ENCODE measurements at places on chromosomes 2 and 18.
A peak's percentile ranks its signal among the peaks of the same experiment; 100 is the strongest.

DNA sequence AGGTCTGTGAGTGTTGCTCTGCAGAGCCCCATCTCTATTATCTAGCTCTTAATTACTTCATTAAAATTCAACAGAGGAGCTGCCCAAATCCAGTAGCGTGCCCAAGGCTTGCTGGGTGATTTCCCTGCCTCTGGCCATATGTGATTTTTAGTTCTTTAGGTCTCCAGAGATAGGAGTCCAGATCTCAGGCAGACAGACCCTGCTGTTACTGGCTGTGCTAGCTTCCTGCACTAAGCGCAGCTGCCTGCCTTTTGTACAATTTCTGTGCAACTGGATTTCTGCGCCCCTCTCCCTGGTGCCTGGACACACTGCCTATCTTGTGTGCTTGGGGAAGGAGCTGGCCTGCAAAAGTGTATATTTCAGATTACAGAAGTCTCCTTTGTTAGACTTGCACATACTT is 136.5 kb downstream of the TDRD15 start:
- no peak for DNase-seq

DNA sequence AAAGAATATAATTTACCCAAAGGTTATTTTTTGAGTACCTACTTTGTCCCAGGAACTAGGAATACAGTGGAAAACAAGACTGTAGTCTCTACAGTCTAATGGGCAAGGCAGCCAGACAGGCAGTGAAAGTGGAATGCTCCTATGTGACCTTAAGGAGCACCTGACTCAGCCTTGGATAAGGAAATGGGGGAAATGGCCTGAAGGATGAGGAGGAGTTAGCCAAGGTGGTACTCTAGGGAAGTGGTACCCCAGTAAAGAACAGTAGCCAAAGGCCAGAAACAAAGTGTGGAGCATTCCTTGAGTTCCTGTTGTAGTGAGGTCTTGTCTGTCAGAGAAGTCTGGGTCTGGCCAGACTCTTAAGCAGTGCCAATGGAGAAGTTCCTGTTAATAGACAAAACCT is 6.0 kb downstream of the ZNF397 start:
- DNase-seq, result no peak

GRCh38 chr2:16629044-16629443 is 36.6 kb downstream of the CYRIA start:
- no peak for DNase-seq

- DNase-seq, result no peak
These were observed 1.9 kb downstream of the ANKRD23 start for GRCh38 chr2:96841701-96842495.

DNA sequence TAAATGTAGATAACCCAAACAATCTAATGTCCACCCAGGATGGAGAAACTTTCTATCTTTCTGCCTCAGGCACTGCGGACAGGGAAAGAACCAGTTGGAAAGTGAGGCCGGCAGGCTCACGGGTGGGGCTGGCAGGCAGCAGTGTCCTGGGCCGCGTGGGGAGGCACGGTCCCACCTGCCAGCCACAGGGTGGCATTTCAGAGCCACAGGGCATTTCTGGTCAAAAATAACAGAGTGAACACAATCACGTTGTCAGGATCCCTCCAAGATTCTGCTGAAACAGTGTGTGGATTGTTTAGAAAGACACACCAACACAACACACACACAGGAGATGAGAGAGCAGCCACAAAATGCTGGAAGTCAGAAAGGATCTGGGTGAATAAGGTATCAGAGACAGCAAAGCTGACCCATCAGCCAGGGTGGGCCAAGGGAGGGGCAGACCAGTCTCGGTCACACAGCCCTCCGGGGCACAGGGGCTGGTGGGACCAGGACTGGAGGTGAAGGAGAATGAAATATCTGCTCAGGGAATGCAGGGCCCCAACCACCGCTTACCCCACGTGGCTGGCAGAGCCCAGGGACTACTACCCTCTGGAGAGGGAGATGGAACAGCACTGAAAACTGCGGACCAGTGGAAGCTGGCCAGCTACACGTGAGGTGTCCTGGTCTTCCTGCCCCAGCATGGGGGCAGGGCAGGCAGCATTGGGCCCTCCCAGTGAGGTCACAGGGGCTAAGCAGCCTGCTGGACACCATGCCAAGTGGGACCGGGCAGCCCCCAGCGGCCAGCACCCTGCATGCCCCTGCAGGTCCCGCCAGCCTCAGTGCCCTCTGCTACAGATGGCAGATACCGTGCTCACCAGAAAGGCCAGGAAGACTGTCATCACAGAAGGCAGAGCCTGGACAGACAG is 173.9 kb downstream of the HDAC4 start:
- DNase-seq, result no peak

GRCh38 chr2:64114063-64114911 is 29.9 kb downstream of the PELI1 start:
- no peak for DNase-seq

DNA sequence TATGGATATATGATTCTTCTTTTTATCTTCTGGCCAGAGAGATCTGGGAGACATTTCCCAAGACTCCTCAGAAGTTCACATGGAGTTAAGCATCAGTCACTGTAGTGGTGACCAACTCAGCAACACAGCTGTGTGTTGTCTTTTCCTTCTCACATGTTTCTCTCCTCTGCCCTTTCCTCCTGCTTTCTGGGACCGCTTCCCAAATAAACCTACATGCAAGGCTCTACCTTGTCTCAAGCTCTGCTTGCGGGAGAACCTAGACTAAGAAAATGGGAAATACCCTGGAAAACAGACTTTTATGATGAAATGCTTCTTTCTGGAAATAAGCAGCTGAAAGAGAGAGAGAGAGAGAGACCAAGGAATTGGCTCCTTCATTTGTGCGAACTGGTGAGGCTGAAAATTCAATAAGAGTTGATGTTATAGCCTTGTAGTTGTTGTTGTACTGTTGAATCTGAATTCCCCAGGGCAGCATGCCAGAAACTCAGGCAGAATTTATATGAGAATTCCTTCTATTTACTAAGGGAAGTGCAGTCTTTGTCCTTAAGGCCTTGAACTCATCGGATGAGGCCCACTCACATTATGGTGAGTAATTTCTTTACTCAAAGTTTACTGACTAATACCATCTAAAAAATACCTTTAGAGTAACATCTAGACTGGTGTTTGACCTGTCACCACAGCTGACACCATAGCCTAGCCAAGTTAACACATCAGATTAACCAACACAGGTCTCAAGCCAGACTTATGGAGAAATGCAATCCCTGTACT is 22.7 kb upstream of the DSC1 start:
- DNase-seq, result no peak

GRCh38 chr2:181352158-181352557 is 105.0 kb upstream of the ITGA4 start:
- no peak for DNase-seq

- DNase-seq, result no peak
These were observed 285.1 kb downstream of the SS18 start for GRCh38 chr18:25805323-25805722.

GRCh38 chr2:216850665-216851322 is 9.1 kb downstream of the TNP1 start:
- DNase-seq, result no peak

- DNase-seq, result no peak
These were observed 3.2 kb upstream of the SP100 start for GRCh38 chr2:230412846-230413245.

- DNase-seq, result no peak
These were observed 282.9 kb downstream of the GPD2 start for GRCh38 chr2:156719036-156719435.

DNA sequence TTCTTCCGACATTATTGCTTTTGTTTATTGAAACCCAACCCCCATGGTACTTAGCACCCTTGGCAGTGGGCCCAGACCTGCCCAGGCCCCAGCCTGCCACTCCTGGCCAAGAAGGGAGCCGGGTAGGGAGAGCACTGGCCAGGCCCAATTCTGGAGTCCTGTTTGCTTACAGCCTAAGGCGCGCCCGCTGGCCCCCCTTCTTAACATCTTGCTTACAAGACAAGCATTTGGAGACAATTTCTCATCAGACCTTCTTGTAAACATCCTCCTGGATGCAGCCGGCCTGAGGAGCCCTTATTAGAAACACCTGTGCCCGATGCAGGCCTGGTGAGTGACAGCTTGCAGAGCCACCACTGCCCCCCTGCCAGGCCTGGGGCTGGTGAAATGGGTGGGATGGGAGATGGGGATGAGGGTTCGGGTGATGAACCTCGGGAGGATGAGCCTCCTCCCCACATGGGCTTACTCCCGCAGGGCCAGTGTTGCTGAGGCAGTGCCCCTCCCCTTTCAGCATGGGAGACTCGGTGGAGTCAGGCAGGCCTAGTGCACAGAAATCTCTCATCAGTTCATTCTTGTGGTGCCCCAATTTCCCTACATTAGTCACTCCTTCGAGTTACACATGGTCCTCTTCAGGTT is 217.5 kb downstream of the CYP26B1 start:
- DNase-seq, result peak; percentile 9

DNA sequence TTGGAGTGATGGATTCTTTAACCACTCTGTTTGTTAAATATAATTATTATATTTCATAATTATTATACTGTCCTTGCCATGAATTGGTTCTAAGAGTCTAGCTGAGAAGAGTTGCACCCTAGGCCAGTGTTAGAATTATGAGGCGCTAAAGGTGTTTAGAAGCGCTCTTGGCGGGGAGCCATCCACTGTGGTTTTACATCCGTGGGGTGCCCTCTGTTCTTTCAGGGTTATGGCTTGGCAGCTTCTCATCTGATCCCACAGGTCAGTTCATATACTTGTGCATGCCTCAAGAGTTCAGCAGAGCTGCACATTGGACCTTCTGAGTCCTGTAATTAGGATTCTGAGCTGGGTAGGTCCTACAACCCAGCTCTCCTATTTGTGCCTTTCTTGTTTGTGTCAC is 9.1 kb downstream of the ASAP2 start:
- no peak for DNase-seq

- peak; percentile 38 for DNase-seq
These were observed 325.6 kb upstream of the VRK2 start for GRCh38 chr2:57720728-57721627.

DNA sequence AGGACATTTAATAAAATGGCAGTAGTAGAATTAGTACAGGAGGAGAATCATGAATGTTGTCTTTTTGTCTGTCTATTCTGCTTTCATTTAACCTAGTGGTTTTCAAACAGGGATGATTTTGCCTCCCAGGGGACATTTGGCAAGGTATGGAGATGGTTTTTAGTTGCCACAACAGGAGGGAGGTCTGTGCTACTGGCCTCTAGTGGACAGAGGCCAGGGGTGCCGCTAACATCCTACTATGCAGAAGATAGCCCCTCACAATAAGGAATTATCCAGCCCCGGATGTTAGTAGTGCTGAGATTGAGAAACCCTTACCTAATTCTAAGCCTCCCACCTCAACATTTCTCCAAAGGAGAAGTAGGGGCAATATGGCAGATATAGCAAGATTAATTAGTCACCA is 18.3 kb downstream of the FASTKD2 start:
- no peak for DNase-seq

DNA sequence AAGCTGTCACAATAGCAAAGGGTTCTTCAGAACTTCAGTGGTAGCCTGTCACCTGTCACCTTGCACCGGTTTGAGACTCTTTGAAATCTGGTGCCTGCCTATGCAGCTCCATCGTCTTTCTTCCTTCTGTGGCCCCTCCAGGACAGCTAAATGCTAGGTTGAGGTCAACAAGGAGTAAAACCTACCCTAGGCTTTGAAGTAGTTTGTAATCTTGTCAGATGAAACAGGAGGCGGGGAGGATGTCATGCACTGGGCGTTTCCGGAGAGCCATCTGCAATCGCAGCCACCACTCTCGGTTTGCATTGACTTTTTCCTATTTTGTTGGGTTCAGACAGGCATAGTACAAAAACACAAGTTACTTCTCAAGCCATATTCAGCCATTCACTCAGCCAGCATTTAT is 116.7 kb downstream of the LPIN1 start:
- DNase-seq, result peak; percentile 27

DNA sequence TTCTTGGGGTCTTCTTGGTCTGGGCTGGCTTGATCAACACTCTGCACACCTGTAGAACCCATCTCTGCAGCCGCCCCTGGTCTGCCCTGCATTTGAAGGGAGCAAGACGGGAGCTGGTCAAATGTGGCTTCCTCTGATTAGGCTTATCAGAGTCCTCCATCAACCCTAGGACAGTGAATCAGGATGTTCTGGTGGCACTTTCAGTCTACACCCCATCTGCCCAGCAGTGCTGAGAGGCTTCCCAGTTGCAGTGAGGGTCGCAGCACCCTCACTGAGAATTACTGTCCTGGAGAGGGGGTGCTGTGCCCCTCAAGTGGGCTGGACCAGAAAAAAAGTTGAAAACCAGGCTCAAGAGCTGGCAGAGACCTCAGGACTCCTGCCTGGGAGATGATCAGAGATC is 152.9 kb downstream of the DYSF start:
- no peak for DNase-seq

- no peak for DNase-seq
These were observed 69.8 kb upstream of the MAL start for GRCh38 chr2:94955702-94956101.

- no peak for DNase-seq
These were observed 897.1 kb upstream of the FSHR start for GRCh38 chr2:50051374-50051773.

DNA sequence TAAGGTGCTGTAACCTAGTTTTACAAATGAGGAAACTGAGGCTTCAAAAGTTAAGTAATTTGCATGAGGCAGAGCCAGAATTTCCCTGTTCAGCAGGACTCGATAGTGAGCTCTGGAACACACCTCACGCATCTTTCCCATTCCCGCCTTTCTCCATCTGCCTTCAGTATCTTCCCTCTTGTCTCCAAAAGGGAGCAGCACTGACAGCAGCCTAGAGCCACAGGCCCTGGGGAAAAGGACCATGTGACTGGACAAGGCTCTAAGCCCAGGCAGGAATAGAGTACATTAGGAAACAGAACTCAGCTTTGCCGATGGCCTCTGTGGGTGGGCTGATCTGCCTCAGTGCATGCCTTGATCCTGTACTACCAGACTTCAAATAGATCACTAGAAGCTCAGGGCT is 21.5 kb downstream of the GPR155 start:
- no peak for DNase-seq

GRCh38 chr2:101806123-101806522 is 108.6 kb downstream of the MAP4K4 start:
- no peak for DNase-seq

DNA sequence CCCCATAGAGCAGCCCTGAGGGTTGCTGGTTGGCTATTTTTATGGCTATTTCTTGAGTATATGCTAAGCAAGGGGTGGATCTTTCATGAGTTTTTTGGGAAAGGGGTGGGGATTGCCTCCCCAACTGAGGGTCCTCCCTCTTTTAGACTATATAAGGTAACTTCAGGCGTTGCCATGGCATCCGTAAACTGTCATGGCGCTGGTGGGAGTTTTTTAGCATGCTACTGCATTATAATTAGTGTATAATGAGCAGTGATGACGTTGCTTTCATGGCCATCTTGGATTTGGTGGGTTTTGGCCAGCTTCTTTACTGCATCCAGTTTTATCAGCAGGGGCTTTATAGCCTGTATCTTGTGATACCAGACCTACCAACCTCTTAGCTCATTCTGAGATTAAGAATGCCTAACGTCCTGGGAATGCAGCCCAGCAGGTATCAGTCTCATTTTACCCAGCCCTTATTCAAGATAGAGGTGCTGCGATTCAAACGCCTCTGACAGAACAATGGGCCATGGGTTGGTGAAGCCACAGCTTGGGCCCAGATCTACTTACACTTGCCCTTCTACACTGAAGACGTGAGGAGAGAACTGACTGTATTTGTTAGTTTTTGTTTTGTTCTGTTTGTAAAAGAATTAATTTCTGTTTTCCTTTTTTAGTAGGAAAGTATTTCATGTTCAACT is 53.8 kb upstream of the TMEM163 start:
- DNase-seq, result no peak

GRCh38 chr2:170455617-170456426 is 259.3 kb upstream of the SP5 start:
- no peak for DNase-seq

- no peak for DNase-seq
These were observed 69.3 kb upstream of the ATL2 start for GRCh38 chr2:38446418-38446817.
